Activated T-cell treated with anti-CD3 and anti-CD28 coated beads, Interleukin-2, amount 50 U/mL, for 48 hours (primary cell): ENCODE measurements at places on chromosomes 6 and 20.

DNA sequence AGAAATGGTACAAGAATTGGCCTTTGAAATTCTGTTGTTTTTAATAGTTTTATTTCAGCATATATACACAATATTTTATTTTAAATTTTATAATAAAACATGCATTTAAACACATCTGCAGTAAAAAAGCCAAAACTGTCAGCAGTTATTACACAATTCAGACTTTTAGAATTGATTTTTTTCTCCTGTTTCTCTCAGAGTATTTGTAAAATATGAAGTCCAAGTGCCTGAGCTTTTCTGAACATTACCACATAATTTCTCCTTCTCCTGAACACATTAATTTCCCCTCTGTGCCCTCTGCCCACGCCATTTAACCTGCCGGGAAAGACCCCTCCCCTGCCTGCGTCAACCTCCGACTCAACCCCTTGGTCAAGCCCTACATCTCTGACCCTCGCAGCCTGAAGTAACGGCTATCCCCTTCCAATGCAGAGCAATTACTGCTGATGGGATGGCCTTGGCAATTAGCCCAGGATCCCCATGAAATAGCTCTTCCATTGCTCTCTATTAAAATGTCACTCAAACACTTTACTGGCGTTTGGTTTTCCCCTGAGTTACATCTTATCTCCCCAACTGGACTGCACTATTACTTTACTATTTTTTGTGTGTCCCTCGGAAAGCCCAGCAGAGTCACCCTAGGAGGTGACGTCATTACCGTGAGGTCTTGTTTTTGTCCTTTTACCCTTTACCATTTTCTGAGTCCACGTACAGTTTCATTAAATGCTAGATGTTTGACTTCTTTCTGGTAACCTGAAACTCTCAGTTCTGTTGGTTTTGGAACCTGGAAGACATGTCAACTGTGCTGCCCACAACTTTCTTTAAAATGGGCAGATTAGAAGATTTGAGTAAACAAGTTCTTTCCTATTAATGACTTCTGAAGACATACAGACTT lies 146.7 kb upstream of the TAB2 start:
- no peak for DNase-seq

GRCh38 chr6:149681209-149681608 lies 32.7 kb upstream of the KATNA1 start:
- DNase-seq: no peak

DNA sequence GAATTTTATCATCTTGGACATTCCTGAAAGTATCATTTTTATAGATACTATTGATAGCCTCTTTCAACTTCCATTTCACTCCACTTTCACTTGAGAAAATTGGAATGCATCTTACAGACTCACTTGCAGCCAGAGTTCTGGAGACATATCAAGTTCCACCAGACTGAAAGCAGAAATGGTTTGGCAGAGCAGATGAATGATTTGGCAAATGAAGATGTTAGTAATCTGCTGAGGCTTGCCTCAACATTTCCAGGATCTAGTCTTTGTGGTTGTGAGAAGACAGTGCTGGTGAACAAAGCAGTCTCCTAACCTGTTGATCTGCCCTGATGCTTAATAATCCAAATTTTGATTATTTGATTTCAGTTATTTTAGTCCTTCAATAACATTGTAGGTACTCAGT lies 202.6 kb downstream of the TRDN start:
- DNase-seq: no peak

GRCh38 chr20:62925420-62926228 lies 681 bp downstream of the DIDO1 start:
- DNase-seq: peak; percentile 70

GRCh38 chr20:21702553-21703470 lies 2.7 kb upstream of the PAX1 start:
- peak; percentile 76 for DNase-seq

DNA sequence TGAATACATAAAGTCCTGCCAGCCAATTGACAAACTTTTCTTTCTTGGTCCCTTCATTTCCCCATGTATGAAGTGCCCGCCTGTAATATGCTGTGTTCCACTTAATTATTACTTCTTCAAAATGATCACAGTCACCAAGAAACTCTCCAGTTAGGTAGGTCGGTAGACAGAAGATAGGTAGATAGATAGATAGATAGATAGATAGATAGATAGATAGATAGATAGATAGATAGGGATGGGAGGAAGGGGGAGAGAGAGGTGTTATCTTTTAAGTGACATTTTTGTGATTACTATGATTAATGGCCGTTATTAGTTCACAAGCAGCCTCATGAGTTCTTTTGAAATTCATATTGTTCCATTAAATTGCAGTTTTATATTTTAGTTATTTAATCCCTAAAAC lies 79.5 kb upstream of the TPD52L1 start:
- no peak for DNase-seq

- no peak for DNase-seq
These were observed 203.3 kb upstream of the PRDM1 start for GRCh38 chr6:105882828-105883227.

DNA sequence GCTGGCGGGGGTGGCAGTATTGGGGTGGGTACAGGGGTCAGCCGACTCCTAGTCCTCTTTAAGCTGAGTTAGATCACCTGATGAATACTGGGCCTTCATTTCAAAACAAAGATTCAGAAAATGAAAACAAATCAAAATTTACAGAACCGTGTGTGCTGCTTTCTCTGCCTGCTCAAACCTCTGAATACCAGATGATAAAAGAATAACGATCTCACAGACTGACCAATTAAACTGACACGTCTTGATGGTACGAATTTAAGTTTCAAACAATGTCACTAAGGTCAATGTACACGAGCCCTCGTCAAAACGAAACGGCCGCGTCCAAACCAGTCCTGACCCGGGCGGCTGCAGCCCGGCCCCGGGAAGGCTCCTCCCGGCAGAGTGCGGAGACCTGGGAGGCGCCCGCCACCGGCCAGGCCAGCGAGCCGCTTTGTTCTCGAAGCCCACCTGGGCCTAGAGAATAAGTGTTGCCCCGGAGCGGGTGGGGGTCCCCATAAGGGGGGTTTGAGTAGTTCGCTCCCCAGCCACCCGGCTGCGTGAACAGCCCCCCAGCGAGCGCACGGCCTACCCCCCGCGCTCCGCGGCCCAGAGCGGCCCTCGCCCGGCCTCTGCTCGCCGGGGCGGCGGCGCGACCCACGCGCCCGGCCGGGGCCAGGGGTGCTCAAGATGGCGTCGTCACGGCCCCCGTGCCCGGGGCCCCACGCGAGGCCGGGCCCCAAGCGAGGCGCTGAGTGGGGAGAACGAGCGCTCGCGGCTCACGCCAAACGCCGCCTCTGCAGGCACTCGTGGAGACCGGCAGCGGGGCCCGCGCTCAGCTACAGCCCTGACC lies 728 bp downstream of the PSMA7 start:
- peak; percentile 48 for DNase-seq

DNA sequence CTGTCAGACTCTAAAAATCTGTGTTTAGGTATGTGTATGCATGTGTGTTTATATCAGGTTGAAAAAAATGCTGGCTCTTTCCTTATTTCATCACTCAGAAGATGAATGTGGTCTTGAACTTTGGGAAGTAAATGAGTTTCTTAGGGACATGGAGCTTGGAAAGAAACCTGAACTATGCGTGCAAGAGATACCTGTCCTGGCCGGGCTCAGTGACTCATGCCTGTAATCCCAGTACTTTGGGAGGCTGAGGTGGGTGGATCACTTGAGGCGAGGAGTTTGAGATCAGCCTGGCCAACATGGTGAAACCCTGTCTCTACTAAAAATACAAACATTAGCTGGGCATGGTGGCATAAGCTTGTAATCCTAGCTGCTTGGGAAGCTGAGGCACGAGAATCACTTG lies 4.4 kb upstream of the GLP1R start:
- no peak for DNase-seq

GRCh38 chr6:162833776-162834175 lies 106.0 kb downstream of the PACRG start:
- DNase-seq: no peak

DNA sequence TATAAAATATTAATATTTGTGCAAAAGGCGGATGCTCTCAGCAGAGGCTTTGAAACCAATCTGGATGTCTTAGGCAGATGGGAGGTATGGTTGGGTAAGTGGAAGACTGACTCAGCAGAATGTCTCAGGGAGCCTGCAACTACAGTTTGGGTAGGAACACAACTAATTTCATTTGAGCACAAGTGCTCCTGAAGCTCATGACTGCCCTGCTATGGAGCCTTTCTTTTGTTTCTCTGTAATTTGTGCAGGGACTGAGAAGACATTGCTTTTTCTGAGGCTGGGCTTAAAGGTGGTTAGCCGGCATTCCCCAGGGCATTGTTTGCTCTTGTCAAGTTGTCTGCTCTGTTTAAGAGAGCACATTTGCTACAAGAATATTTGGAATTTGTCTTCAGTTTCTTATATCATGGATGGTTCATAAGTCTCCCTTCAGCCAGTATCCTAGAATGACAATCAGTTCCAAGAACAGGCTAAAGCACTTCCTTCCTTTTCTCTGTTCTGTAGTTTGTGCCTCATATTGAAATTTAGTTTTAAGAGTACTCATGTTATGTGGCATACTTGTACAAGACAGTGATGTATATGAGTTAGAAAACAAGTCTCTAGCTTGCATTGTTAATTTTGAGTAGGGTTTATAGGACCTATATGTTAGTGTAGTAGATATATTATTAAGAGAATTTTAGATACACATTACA lies 208.3 kb downstream of the ZFAND3 start:
- DNase-seq: no peak

- DNase-seq: no peak
These were observed 65.6 kb upstream of the RREB1 start for GRCh38 chr6:7042056-7042653.

- no peak for DNase-seq
These were observed 312.3 kb downstream of the ESR1 start for GRCh38 chr6:152119831-152120230.

DNA sequence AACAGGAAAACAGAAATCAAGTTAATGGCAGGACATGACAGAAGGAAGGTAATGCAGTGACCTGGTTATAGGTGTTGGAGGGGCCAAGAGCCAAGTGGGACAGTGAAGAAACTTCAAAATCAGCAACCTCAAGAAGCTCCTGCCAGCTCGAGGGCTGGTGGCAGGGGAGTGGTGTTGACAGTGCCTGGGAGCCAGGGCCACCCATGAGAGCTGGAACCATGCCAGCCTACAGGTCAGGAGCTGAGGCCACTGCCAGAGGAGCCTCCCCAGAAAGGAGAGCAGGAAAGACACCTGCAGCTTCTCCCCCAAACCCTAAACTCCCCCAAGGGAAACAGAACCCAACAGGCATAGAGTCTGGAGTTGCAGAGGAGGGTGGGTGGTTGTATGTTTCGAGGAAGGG lies 262.1 kb downstream of the LRFN2 start:
- no peak for DNase-seq
